Lung (tissue), 17 donors: ENCODE measurements at places on chromosomes 5 and 9. TPM values are rescaled to one million over a fixed set of nuclear protein-coding genes. Genes with fewer than 3 reads are reported as not detected.
A peak's percentile ranks its signal among the peaks of the same experiment; 100 is the strongest.

GPR150 gene
- 0.08 TPM for polyA plus RNA-seq

NTRK2 gene
- polyA plus RNA-seq = 0.50 TPM

RBM27 gene
- 7.8 TPM for polyA plus RNA-seq

NUTM2G gene
- not detected for polyA plus RNA-seq

LCN15 gene
- not detected for polyA plus RNA-seq

STOML2 gene
- polyA plus RNA-seq = 50.3 TPM

PCDHGC5 gene
- 0.14 TPM for polyA plus RNA-seq

PCDHA1 gene
- polyA plus RNA-seq = 0.30 TPM

LCN12 gene
- polyA plus RNA-seq = 0.35 TPM

DAB2IP gene
- polyA plus RNA-seq = 32.3 TPM

KIF12 gene
- 0.47 TPM for polyA plus RNA-seq

ARID3C gene
- polyA plus RNA-seq = not detected

- DNase-seq = no peak
These were observed 31.9 kb upstream of the ZNF354A start for GRCh38 chr5:178762391-178762790.

- DNase-seq = no peak
These were observed 229.8 kb downstream of the DRD1 start for GRCh38 chr5:175214152-175214551.

DNA sequence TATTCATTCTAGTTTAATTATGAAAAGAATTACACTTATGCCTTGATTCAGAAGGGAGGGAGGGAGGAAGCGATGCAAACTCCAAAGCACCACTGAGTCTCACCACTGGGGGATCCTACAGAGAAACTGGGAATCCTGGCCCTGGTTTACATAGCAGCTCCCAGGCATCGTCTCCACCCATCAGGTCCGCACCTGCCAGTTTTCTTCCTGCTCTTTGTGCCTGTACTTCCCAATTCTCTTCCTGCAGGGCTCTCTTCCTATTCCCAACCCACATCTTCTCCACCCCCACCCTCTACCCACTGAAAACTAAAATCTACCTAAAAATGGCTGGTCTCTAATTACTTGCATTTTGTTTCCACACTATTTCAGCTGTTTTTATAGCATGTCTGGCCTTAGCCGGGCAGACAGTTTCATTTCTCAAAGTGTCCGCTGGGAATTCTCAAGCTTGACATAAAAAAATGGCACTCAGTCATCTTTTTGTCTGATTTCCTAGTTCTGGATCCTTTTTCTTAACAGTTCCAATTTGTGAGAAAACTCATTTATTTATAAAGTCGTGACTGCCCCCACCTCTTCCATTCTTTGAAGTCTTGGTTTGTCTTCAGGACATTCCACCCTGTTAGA is 1.6 kb upstream of the TNIP1 start:
- DNase-seq = peak; percentile 45

DNA sequence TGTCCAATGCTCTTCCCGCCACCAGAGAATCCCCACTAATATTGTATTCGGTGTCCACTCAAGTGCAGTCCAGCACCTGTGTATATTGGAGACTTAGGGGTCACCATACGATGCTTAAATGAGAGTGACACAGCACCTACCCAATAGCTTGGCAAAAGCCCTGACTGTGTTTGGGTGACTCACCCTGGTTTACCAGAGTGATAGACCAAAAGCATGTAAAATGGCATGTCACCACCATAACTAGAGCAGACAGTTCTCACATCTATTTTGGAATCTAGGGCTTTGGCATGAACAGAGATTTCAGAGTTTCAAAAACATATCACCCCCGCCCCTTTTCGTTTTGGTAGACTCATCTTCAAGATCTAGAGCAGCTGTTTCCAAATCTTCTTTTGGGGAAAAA is 217.3 kb upstream of the RASEF start:
- DNase-seq = no peak

DNA sequence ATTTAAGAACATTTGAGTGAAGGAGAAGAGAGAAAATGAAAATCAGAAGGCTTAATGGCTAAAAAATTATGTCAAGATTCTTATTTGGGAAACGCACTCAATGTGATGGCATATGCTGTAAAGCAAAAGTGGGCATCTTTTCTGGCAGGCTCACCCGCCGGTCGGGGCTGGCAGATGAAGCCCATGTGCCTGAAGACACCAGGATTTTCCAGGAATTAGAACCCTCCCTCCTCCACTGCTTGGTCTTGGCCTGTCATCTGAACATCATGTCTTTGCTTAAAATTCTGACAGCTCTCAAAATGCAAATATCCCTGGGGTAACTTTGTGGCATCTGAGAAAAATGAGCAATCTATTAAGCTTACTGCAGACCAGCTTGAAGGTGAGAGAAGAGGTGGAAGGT is 337.9 kb downstream of the IRX1 start:
- no peak for DNase-seq

GRCh38 chr9:121267689-121268597 is at the start of gene GSN:
Gene GSN, plus strand, starts transcription at chr9:121268162. Its CDS starts 33,810 bp downstream, at chr9:121301972.
- peak; percentile 89 for DNase-seq

DNA sequence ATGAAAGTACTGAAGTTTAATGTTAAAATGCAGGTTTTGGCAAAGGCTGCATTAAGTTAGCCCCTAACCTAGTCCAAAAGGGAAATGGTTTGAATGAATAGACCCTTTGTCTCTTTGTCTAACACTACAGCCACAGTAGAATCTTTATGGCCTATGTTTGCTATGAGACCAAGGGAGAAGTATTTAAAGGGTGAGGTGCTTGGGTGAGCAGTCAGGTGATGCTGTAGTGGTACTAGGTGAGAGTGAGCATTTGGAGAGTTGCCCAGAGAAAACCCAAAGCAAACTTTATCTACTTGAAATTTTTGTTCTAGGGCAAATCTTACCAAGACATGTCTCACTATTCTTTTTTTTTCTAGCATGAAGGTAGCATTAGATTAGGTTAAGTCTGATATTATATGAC is 1961.4 kb upstream of the WWC1 start:
- DNase-seq = peak; percentile 75

GRCh38 chr9:72363908-72364678 is 915 bp downstream of the ZFAND5 start:
- DNase-seq = peak; percentile 73

DNA sequence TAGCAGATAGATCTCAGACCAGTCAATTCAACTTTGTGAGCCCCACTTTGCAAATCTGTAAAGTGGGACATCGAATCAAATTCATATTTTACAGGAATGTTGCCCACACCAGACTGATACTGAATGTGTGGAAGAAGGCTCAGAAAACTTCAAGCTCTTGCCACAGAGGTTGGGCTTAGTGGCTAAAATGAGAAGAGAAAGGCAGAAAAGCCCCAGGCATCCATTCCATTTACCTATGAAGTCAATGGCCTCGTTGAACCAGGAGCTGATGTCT is 1.7 kb downstream of the DUSP1 start:
- DNase-seq = no peak

- peak; percentile 57 for DNase-seq
These were observed 41.0 kb downstream of the ESM1 start for GRCh38 chr5:54944364-54944763.

- DNase-seq = no peak
These were observed 2.1 kb upstream of the SCAI start for GRCh38 chr9:125145425-125145824.

GRCh38 chr5:181086026-181086883 is 44.7 kb downstream of the OR2V1 start:
- no peak for DNase-seq

GRCh38 chr9:7095058-7095457 is 337.3 kb downstream of the KDM4C start:
- no peak for DNase-seq

DNA sequence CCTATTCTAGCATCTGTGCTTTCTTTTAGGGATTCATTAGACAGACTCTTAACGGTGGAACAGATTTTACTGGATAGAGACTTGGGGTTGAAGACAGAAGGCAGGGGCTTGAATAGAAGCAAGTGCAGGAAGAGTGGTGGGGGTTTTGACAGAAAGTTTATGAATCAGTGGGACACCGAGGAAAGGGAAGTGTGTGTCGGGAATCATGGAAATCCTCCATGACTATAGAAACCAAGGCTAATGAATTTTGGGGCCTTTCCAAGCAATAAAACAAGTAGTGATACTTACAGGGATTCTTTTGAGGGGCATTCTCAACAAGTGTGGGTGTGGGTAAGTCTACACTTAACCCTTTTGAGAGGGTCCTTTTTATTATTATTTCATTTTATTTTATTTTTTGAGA is 12.8 kb downstream of the BASP1 start:
- DNase-seq = no peak

DNA sequence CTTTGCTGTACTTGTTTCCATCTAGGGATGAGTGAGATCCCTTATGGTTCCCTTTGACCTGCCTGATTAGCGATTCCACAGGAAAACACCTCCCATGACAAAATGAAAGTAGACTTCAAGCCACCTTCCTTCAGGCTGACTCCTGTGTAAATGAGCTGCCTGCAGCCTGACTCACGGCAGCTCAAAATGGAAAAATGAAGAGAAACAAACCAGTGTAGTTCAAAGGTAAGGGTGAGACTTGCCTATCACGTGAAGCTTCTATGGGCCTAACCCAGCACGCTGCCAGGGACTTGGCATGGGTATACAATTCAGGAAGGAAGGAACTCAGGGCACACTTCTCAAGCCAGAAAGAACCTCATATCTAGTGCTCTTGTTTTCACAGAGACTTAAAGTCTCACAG is 110.1 kb upstream of the LRRTM2 start:
- DNase-seq = no peak

DNA sequence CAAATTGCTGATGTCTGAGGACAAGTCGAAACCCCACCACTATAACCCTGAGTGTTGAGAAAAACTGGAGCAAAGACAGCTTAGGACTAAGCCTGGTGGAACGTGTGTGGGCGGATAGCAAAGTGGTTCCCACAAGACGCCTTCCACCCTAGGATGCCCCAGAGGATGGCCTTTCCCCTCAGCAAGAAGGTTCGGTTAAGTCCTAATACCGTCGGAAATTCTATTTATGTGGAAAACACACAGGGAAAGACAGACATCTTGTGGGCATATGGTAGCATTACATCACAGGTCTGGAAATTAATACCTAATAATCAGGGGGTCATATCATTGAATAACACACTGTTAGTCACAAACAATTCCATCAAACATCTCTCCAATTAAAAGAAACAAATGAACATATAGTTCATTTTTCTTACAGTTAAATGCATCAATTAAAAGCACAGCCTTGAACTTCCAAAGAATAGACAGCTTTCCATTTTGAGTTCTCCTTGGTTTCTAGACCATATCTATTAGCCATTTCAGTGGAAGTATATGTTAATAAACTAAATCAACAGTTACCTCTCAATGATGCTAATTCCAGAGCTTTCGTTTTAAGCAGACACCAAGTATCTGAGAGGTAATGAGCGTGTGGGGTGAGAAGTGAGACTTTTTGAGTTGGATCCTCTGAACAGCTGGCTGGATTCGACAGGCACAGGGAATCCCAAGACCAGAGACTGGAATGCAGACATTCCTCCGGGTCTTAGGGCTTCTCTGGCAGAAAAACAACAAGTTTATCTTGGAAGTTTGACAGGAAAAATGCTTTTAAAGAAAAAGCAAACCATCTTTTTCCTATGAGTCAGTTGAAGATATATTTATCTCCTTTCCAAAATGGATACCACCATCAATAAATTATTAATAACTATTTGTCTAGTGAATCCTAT is 2.9 kb upstream of the ICE1 start:
- peak; percentile 64 for DNase-seq

DNA sequence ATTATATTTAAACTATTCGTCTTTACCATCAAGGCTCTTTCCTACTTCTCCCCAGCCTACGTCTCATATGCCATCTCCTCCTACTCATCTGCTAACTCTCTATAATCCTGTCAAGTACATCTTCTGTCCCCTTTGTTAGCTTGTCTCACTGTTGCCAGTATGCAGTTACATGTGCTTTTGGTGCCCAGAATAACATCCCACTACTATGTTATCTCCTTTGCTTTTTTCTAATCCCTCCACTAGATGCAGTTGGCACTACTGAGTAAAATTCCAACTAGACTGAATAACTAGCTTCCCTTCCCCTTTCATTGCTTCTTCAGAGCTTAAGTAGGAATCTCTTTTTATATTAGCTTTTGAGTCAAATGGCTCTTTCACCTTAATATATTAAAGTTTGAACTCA is 3.0 kb upstream of the ARRDC3 start:
- no peak for DNase-seq

DNA sequence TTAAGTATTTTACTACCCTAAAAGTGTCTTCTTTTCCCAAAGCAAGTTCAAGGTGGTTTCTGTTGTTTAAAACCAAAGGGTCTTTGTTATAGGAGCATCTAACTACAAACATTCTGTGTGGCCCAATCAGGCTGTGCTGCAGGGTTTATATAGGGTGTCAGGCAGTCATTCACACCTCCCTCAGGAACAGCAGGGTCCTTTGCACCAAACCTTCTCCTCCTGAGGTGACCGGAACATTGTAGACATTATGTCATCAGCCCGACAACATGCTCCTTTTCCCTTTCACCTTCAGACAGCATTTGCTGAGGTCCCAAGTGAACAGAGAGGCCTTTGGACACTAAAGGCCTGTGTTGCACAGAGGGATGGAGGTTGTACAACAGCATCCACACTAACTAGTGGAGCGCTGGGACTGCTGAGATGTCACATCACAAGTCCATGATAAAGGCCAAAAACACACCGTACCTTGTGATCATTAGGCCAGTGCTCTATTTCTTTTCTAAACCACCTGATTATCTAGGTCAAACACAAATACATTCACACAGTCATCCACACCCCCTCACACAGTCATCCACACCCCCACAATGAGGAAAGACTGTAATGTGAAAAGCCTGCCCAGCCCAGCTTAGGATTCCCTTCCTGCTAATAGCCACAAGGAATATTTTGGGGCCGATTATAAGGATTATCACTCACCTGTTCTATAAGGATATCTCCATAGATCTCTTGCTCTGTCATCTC is 123.8 kb upstream of the VLDLR start:
- DNase-seq = no peak

GRCh38 chr5:173029499-173029921 is 26.6 kb upstream of the CREBRF start:
- no peak for DNase-seq

GRCh38 chr9:87892956-87893355 is 10.3 kb downstream of the SPATA31E1 start:
- DNase-seq = no peak

- DNase-seq = no peak
These were observed 4.4 kb downstream of the MUSK start for GRCh38 chr9:110672873-110673510.

- no peak for DNase-seq
These were observed 2039.1 kb upstream of the CDH9 start for GRCh38 chr5:29077451-29077850.

DNA sequence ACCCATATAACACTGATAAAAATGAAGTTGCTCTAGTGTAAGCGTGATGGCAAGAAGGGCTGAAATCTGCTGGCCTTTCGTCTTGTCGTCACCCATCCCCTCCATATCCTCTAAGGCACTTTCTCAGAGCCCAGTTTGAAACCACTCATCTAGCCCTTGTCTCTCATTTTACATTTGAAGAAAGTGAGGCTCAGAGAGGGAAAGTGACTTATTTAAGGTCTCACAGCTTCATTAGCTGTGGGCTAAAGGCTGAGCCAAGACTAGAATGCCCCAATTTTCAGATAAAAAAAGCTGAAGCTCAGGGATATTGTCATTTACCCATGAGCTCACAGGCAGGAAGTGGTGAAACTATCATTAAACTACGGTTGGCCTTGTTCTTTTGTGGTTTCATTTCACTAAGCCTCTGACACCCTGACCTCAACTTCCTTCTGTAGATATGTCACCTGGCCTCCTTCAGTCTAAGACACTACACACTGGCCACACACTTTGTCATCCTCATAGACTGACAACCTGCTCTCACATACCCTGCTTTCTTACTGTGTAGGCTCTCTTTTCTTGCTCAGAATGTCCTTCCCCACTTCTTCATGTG is 176.7 kb upstream of the DMAC1 start:
- DNase-seq = peak; percentile 34
